Kidney capillary endothelial cell (primary cell): ENCODE measurements at places on chromosomes 4 and X.
A peak's percentile ranks its signal among the peaks of the same experiment; 100 is the strongest.

DNA sequence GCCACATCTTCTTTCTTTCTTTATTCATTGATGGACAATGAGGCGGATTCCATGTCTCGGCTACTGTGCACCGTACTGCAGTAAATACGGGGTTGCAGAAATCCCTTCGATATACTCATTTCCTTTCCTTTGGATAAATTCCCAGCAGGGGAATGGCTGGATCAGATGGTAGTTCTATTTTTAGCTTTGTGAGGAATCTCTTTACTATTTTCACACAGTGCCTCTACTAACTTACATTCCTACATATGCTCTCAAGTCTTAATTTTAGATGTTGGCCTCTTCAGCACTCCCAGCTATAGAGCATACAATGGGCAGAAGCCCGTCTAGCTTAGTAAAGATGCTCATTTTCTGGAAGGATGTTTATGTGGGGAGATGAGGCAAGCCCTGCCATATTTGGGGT, 317.4 kb downstream of the ASMT start:
- DNase-seq = peak; percentile 88

DNA sequence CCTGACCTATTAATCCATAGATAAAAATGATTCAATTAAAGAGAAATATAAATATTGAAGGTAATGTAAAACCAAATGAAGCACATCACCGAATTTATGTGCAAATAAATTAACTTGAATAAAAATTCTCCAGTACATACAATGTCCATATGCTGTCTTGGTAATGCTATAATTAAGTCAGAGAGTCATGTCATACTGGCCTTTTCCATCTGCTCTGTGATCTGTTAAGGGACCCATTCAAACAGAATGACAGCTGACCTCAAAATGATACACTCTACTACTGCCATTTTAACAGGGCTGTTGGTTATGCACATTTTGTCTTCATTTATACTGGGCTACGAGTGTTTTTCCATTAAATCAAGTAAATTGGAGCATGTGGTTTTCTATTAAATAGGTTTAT, 99.3 kb downstream of the TEX13A start:
- DNase-seq = no peak

- DNase-seq = no peak
These were observed 680.7 kb upstream of the BOD1L1 start for GRCh38 chr4:14308229-14308651.

- no peak for DNase-seq
These were observed 465 bp downstream of the BMPR1B start for GRCh38 chr4:94758141-94758699.

DNA sequence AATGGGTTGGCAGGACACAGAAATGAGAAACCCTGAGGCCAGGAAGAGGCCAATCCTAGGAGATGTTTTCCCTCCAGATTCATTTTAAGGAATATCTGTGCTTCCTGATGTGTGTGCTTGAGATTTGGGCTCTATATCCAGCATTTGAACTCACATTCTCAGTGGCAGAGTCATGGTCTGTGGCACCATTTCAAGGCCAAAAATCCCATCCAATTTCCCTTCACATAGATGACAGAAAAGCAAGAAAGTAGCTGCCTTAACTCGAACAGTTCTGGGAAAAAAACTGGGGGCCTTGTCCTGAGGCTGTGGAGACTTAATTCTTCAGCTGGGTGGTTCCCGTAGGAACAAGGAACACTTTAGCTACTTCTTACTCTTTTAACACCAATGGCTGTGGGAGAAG, 27.4 kb downstream of the TAF7L start:
- DNase-seq = no peak

GRCh38 chrX:53088136-53088974, 5.6 kb upstream of the KANTR start:
- peak; percentile 36 for DNase-seq

DNA sequence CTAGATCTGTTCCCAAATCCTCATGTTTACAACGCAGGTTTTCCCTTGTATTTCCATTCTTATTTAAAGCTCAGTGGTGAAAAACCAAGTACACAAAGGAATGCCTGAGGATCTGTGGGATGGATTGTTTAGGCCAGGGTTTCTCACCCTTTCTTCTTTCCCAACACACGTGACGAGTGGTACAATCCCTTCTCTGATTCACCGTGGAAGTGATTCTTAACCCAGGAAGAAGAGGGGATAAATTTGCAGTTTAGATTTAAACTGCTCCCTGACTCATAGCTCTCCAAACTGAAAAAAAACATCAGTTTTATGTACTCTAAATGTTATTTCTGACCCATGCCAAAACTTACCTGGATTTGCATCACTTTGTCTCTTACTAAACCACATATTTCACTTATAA, 17.0 kb downstream of the PAQR3 start:
- DNase-seq = peak; percentile 23

DNA sequence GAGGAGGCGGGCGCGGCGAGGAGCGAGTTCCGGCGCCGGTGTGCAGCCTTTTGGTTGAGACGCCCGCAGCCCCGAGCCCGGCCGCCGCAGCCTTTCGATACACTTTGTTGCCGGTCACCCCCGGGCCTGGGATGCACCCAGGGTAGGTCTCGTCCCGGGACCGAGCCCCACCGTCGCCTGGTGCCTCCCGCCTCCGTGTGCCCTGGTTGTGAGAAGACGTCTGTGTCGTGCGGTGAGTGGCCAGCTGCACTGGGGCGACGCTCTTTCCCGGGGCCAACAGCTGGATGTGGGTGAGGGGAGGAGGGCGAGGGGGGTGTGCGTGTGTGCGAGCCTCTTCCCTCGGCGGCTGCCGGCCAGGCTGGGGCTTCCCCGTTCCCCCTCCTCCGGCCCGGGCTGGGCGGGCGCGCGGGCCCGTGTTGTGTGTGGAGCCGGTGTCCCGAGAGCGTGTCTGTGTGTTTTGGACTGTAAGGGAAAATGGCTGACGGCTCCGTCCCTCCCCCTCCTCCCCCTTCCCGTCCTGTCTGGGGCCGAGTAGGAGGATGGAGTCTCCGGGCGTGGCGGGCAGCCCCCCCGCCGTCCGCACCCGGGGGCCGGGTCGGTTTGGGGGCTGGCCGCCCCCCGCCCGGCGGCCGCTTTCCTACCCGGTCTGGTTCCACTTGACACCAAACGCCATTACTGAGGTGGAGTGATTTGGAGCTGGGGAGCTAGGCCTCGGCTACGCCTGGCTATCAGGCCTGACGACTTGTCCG, 807 bp downstream of the USP9X start:
- peak; percentile 30 for DNase-seq

DNA sequence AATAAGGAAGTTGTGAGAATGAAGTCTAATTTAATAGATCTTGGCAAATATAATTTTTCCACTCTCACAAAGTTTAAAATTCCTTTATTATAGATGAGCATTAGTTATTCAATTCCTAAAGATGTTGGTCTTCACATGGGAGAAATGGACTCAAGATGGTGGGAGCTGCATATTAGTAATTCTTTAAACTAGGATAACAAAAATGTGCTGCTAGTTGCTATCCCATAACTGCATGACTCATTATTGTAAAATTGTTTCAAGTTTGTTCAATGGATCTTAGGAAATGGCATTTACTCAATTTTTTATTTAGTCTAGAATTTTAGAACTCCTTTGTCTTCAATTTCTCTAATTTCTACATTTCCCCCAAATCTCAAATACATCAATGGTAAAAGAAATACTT, 155.8 kb downstream of the ATP10D start:
- no peak for DNase-seq

DNA sequence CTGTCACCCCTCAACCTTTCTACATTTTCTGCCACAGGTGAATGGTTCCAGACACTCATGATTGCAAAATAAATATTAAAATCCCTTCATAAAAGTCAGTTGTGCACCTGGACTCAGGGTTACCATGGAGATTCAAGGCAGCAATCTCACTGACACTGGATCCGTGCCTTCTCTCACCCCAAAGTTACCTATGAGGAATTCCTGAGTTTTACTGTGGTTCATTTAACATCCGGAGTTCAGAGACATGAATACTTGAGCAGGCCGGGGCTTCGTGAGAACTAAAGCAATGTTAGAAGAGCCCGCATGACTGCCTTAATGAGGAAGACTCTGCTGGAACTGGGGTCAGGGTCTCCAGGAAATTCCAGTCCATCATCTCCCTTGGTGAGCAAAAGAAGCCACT, 12.5 kb upstream of the CLNK start:
- no peak for DNase-seq

DNA sequence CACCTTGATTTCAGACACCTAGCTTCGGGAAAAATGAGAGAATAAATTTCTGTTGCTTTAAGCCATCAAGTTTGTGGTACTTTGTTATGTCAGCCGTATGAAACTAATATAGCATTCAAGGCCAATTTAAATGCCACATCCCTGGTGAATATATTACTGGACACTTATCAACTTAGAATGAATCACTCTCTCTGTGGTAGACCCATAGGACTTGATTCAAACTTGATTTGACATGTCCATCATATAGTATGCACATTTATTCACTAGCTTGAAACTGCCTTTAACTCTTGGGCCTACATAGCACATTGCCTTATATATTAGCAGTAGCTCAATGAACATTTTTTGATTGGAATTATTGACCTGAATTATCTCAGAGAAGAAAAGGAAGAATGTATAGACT, 172.3 kb downstream of the ADGRA3 start:
- DNase-seq = no peak

DNA sequence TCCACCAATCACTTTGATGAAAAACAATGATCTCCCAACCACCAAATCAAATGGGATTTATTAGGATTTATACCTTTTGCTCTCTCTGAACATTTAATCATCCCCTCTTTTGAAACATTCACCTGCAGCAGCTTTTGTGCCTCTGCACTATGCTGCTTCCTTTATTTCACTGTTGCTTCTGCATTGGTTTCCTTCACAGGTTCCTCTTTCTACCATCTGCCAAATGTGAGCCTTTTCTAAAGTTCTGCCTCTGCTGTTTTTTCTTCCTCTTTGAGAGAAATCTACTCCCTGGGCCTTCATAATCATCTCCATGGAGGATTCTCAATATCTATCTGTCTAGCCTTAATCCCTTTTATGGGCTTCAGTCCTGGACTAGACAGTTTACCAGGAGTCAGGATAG, 24.7 kb downstream of the CUL4B start:
- no peak for DNase-seq
